ENCODE measurements at places on chromosomes 1 and 21.

GRCh38 chr1:8580566-8580965, 236.9 kb downstream of the RERE start:
- DNase-seq: no peak

DNA sequence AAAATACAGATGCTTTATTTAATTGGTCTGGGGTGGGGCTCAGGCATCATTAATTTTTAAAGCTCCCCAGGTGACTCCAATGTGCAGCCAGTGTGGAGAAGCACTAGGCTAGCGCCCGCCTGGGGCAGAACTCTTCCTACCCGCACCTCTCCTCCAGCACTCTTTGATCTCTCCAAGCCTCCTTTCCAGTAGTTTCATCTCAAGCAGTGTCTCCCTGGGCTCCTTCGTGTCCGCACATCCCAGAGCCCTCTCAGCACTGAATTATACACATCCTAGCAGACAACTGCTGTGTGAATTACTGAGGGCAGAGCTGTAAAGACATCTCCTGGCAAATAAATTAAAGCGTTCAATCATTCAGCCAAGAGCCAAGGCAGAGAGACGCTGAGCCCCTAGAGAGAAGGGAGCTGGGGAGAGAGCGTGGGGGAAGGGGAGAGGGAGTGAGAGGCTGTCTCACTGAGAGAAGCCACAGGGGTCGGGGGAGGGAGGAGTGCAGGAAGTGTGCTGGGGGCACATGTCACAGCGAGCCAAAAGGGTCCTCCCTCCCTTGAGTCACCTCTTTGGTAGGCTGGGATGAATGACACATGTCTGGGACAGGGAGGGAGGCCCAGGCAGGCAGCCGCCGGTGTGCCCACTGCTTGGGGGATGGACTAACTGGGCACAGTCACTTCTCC, 21.0 kb upstream of the PARP1 start:
- peak; percentile 64 for DNase-seq

- no peak for DNase-seq
Measured at GRCh38 chr1:169175461-169175860, 69.0 kb downstream of the ATP1B1 start.

DNA sequence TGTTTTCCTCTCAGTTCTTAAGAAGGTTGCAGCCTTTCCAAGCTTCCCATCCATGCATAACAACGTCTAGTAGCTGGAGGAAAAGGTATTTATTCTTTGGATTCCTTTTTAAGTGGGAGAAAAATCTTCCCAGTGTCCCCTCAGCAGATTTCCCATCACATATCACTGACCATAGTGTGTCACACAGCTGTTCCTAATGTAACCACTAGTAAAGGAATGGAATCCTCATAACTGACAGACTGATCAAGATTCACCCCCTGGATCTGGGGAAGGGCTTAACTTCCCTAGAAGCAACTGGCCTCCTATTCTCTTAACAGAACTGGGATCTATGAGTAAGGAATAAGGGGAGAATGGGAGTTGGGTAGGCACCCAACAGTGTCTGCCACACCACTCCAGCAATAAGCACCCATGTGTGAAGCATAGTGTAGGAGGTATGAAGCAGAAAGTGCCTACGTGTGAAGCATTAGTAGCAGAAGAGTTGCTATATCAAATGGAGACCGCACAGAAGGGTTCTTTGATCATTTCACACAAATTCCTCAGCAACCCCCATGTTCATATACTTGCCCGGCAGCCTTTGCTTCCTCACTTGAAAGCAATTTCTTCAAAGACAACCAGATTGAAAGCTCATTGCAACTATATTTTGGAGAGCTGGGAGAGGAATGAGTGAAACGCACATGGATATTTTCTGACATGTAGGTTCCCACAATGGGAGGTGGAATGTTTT, 28.2 kb upstream of the DNAH14 start:
- no peak for DNase-seq

GRCh38 chr1:232110281-232111090, 483.9 kb downstream of the DISC1 start:
- DNase-seq: no peak

DNA sequence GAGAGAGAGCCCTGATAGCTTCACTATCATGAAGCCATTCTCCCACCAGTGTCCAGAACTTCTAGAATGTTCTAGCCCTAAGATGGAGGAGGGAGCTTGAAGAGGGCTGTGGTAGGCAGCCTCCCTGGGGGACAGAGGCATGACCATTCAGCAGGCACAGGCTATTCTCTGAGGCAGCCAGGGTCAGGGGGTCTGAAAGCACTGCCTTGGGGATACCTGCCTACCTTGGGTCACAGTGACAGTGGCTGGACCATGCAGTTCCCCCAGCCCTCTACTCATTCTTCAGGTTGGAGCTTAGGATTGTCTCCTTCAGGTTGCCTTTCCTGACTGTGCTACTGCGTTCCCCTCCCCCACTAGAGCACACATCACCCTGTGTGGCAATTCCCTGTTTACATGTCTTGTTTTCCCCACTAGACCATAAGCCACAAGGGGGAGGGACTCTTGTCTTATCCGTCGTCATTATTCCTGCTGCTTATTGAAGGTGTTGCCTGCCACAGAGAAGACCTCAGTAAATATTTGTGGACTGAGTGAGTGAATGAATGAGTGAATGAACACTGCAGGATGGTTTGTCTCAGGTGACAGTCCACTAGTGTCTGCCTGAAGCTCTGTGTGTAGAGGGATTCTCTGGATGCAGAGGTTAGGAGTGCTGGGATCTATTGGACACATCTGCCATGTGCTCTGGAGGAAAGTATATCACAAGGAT, 5.2 kb downstream of the ZDHHC18 start:
- DNase-seq: no peak

- no peak for DNase-seq
Measured at GRCh38 chr1:204634260-204634910, 51.2 kb downstream of the LRRN2 start.

- no peak for DNase-seq
Measured at GRCh38 chr1:43942411-43942810, 4.3 kb upstream of the IPO13 start.

DNA sequence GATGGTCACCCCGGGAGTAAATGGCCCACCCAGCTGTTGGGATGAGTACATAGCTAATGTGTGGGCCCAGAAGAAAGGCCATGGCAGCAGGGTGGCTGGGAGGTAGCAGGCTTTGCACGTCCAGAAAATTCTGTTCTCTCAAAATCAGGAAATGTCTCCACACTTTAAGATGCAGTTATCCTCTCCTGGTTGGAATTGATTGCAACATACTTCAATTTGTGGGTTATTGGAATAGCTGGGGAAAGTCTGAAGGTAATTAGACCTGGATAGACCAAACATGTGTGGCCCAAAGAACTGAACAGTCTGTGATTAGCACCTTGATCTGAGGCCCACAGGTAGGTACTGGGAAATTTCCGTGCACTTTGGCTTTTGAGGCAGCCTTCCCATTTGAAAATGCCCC, 30.2 kb downstream of the COA7 start:
- DNase-seq: no peak

DNA sequence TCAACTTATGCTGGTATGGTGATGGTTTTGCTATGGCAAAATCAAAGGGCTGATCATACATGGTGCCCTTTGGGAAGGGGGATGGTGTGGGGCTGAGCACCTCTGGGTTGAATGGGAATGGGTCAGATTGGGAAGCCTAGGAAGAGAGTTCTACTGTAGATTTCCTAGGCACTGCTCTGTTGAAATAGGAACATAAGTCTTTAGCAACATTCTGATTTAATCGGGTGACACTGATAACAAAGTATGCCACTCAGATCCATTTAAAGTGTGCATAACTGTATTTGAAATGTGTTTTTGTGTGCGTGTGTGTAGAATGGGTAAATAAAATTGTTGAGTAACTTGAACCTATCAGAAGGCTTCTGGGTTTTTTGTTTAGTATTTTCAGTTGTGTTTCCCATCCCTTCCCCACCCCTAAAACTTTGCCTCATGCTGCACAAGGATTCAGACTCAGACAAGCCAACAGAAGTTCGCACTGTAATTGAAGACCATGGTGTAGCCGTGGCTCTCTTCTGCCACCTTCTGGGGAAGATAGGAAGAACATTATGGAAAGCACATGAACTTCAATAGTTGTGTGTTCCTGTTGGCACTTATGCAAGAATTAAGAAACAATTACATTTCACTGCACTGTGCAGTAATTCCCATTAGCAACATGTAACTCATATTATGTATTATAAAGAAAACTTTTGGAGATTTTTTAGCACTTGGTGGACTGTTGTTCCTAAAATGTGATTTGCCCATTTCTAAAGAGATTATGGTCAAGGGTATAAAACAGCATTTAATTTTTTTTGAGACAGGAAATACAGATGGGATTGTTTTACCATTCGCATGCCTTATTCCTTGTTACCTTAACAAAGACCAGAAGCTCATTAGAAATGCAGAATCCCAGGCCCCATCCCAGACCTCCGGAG, 10.9 kb upstream of the C4BPB start:
- peak; percentile 71 for DNase-seq

GRCh38 chr21:17527240-17527639, 14.4 kb downstream of the CXADR start:
- no peak for DNase-seq

GRCh38 chr1:70383483-70383882, 27.6 kb upstream of the CTH start:
- DNase-seq: no peak

- DNase-seq: peak; percentile 56
Measured at GRCh38 chr1:154474802-154475201, 27.2 kb upstream of the TDRD10 start.

- DNase-seq: no peak
Measured at GRCh38 chr1:30818568-30819243, 61.1 kb upstream of the LAPTM5 start.

- DNase-seq: no peak
Measured at GRCh38 chr1:913491-914130, 10.1 kb upstream of the SAMD11 start.

DNA sequence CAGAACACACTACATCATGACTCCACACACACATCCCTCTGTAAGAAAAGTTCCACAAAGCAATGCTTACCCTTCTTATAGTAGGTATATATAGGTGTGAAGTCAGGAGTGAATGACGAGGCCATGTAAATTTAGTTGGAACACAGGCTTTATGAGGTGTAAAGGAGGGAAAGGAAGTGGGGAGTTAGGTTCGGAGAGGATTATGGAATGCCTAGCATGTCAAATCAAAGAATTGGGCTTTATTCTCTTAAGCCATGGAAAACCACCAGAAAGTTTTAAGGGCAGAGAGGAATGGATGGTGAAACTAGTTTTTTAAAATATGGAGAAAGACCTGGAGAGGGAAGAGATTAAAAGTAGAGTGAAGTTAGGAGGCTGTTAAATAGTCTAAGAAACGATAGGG, 26.3 kb downstream of the TFAP2E start:
- DNase-seq: no peak

GRCh38 chr1:185535621-185536020, 198.6 kb upstream of the HMCN1 start:
- DNase-seq: no peak

DNA sequence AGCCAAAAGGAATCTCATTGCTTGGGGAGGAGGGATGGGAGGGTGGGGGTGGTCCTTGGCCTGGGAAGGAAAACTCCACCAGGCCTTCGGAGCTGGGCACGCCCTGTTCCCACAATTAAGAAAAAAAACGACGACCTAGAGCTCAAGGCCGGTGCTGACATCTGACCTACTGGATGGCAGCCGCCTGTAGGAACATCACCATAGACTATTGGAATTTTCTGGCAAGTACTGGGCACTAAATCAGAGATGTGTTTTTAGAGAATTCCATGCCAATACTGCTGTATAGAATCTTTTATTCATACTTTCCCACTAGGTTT, 729 bp downstream of the NADK start:
- peak; percentile 17 for DNase-seq

GRCh38 chr1:86472767-86473166, 4.0 kb downstream of the CLCA1 start:
- no peak for DNase-seq

- DNase-seq: no peak
Measured at GRCh38 chr1:65425697-65426096, 5.2 kb downstream of the LEPR start.

GRCh38 chr1:16175610-16176553, 20.0 kb upstream of the EPHA2 start:
- no peak for DNase-seq

- no peak for DNase-seq
Measured at GRCh38 chr1:109975718-109976117, 8.8 kb upstream of the AHCYL1 start.

All from KBM-7 (cell line).